ENCODE measurements at places on chromosomes 4 and X.
A peak's percentile ranks its signal among the peaks of the same experiment; 100 is the strongest.

DNA sequence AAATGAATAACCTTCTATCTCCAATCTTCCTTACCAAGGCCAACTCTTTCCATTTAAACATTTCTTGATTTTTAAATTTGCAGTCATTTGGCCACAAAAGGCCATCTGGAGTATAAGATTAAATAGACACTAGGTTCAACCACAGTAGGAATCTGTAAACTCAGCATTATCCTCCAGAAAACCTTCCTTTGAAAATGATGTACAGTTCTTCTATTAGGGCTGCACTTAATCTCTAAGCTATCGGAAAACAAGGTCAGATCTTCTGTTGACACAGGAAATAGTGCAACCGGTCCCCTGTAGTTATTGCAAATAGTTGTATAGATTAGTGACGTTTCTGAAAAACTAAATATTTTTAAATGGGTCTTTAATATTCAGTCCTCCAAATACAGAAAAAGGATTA is 359.0 kb upstream of the ATOH1 start:
- DNase-seq: no peak

- DNase-seq: no peak
These were observed 46.6 kb upstream of the DHX15 start for GRCh38 chr4:24630937-24631336.

- no peak for DNase-seq
These were observed 1.2 kb downstream of the GEMIN8 start for GRCh38 chrX:14028473-14028872.

GRCh38 chr4:105369988-105370387 is 103.9 kb downstream of the PPA2 start:
- no peak for DNase-seq

DNA sequence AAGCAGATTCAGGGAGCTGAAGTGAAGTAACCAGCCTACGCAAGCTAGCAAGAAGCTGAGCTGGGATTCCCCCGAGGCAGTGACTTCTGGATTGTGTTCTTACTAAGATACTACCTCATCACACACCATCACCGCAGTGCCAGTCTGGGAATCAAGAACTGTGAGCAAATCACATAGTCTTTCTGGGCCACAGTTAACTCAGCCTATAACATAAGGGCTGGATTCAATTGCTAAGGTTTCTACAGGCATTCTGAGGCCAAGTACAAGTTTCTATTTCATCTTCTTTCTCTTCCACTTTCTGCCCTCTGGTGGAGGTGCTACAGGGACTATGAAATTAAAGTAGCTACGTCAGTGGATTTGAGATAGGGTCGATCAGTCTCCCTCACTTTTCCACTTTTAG is 1.4 kb upstream of the CORIN start:
- DNase-seq: peak; percentile 15

GRCh38 chrX:131308980-131309379 is 19.9 kb upstream of the IGSF1 start:
- no peak for DNase-seq

DNA sequence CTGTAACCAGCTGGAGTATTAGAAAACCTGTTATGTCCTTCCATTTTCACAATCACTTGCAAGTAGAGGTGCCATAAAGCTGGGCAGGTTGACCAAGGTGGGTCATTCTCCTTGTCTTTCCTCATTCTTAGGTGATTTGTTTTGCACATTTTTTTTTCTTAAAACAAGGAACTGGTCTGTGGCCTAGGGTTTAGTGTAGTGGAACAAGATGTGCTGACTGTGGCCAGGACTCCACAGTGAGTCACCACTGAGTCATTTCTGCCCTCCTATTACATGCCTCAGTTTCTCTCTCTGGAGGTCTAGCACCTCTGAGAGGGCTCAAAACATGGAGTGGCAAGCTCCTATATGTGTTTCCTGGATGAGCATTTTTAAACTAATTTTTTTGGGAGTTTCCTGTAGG is 355.9 kb downstream of the GPM6A start:
- no peak for DNase-seq
